Ascending aorta (tissue), 2 donors: ENCODE measurements at places on chromosomes 4 and X.

DNA sequence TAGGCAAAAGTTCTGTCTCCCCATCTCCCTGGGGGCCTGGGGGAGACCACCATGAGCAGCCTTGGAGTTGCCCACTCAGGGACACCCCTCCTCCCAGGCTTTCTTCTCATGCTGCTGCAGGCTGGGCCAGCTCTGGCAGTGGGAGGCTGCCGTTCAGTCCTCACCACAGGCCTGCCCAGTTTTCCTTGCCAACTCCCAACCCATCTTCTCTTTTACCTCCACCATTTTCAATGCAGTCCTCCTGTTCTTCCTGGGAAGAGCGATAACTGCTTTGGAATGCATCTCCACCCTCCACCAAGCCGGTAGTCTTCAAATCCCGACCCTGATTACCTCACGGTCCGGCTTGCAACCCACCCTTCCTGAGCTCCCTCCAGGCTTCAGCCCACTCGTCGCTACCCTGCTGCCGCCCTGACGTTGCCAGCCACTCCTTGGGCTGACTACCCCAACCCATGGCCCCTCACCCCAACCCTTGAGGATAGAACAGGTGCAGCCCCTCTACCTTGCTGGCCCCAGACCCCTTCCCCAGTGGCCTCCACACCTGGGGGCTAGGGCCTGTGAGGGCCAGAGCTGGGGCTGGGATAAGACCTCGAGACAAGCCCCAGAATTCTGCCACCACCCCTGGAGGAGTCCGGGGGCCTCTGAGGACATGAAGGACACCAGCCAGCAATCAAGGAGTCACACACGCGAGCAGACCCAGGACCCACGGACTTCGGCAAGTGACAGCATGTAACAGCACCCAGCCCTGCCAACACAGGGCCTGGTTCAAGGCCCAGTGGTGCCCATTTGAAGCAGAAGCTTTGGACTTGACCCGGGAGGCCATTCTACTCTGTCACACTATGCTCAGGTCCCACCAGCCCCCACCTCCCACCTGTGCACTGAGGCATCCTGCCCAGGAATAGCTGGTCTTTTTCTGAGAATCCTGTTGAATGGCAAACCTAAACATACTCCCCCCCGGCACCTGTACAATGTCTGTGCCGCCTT, 9.2 kb downstream of the WDR1 start:
- DNase-seq = no peak

DNA sequence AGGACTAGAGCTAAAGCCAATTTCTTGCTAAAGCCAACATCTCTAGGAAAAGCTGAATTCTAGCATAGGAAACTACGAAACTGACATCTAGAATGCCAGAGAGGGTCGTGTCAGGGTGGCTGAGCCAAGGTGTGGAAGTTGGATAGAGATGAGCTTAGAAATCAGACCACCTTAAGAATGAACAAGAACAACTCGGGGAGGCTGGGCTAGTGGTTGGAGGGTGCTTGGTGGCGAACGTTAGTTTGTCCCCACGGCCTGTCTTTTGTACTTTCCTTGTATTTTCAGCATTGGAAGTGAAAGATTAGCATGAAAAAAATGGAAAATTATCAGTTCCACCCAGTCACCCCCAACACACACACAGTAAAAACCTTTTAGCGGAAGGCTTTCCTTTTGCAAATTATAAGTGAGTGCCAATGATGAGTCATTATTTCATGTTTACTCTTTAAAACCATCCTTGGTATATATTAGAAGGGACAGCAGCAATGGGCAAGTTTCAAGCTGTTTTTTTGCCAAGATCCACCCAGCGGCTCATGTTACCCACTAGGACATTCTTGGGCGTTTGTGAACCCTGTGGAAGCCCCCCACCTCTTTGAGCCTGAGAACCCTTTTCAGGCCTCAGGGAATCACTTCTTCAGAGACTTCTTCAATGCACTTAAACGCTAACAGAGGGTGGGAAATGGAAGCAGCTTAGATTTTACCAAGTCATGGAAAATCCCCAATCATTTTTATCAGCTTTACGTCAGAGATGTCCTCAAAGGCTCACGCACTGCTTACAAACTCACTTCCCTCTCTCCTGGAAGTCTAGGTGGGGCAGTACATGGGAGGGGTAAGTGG, 4.9 kb upstream of the PPEF1 start:
- no peak for DNase-seq

- DNase-seq = no peak
Observed at GRCh38 chr4:38396091-38396490, 267.9 kb upstream of the KLF3 start.

GRCh38 chrX:136220540-136220939, 30.7 kb downstream of the MAP7D3 start:
- no peak for DNase-seq

GRCh38 chr4:100742045-100742444, 224.2 kb upstream of the EMCN start:
- no peak for DNase-seq

DNA sequence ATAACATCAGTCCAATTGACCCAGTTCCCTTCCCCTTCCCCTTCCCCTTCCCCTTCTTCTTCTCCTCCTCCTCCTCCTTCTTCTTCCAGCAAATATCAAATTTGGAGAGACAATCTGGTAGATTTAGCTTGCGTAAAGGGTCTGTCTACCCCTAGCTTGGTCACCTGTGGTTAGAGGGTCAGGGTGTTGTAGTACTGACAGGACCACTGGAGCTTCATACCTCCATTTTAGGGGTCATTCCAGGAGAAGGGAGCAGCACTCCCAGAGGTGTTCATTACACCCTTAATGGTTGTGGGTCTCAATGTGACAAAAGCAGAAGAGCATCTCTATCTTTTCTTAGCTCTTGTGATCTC, 3.7 kb upstream of the FGB start:
- DNase-seq = no peak

GRCh38 chrX:100905620-100906019, 23.1 kb downstream of the XKRX start:
- no peak for DNase-seq

- DNase-seq = no peak
Observed at GRCh38 chr4:81592701-81593100, 121.0 kb upstream of the RASGEF1B start.

GRCh38 chr4:79467246-79467932, 59.4 kb upstream of the GK2 start:
- DNase-seq = no peak

GRCh38 chr4:180664766-180665368, 1578.3 kb upstream of the TENM3 start:
- peak; percentile 77 for DNase-seq

GRCh38 chrX:112819813-112820212, 20.8 kb downstream of the AMOT start:
- no peak for DNase-seq

GRCh38 chr4:15912236-15912635, 26.3 kb downstream of the FGFBP1 start:
- no peak for DNase-seq

DNA sequence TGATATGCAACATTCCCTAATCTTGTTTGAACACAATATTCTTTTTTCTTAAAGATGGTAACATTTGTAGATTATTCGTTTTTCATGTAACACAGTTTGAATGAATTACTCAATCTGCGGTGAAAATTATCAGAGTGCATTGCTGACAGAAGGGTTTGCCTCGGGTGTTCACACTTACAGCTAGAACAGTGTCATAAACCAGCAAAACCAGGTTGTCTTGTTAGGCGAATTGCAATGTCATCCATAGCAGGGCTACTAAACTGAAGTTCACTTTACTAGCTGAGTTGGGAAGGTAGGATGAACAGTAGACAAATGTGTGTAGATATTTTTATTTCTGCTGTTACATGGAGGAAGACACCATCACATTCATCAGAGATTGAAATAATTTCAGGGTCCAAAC, 98.9 kb downstream of the SLC39A8 start:
- DNase-seq = no peak

- DNase-seq = no peak
Observed at GRCh38 chr4:161005746-161006145, 1158.1 kb downstream of the FSTL5 start.

GRCh38 chr4:107862658-107863057, 37.9 kb downstream of the SGMS2 start:
- DNase-seq = no peak

- no peak for DNase-seq
Observed at GRCh38 chr4:164012396-164013027, 518.0 kb downstream of the TMA16 start.

DNA sequence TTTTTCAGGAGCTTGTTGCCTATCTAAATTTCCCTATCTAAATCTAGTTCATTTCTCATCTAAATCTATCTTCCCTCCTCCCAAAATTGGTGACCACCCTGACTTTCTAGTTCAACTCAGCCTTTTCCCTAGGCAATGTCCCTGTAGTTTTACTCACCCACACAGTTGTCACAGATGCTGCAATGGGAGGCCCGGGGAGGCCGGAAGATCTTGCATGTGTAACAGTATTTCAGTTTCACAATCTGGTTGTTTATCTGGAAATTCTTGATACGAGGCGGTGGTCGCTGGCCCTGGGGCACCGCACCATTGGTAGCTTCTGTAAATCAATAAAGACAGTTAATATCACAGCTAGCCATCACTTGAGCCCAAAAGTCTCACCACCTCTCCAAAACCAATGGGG, 20.2 kb downstream of the ZDHHC9 start:
- DNase-seq = no peak

DNA sequence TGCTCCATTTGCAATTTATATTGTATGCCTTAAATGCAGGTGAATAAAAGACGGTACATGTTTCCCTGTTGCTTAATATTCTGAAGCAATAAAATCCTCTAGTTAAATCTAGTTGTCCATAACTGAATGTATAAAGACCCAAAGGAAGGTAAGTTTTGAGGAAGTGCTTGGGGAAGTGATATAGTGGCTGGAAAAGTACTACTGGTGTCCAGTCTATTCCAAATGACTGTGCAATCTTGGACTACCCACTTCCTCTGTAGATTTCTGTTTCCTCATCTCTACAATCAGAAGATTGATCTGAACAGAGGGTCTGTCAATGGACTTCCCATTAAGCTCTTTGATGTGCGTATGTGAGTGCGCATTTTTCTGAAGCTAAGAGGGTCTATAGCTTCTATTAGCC, 17.0 kb downstream of the SNCA start:
- DNase-seq = no peak

GRCh38 chrX:110358548-110358947, at the start of gene RTL9:
Gene RTL9 (plus strand): TSS chrX:110358848. CDS start chrX:110450618, 91,770 bp downstream.
- no peak for DNase-seq
